Glomerular endothelial cell (primary cell): ENCODE measurements at places on chromosomes 12 and 14.

DNA sequence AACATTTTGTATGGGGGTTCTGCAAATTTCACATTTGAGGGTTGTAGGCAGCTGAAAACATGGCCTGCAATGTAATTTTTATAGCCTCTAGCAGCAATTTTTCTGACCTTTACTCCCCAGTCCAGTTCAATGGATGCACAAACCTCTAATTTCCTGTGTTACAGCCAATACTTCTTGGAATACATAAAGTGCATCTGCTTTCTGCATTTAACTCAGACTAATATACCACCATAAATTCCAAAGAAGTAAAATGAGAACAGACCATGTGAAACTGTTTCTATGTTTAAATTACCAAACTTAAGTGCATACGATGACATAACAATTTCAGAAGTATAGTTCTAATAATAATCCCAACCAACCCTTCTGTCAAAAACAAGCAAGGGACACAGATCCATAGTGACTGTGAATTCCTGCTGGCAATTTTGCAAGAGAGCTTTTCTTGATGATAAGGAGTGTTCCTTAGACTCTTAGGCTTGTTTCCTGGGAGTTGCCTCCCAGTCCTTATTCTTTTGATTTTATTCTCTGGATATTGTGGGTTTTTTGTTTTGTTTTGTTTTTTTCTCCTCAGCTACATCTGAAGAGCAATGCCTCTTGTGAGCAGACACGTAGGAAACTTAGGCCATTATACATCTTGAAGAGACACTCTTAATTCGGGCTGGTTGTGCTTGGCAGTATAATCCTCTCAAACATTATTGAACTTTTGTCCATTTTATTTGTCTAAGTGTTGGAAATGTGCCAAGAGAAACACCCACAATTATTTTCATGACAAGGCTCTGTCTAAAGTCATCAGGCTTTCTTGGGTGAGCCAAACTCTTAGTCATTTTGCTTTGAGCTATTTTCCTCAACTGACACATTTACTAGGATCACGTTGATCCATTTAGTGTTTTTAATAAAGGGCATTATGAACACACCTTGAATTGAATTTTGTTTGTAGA, 51.3 kb upstream of the RERGL start:
- DNase-seq = no peak

DNA sequence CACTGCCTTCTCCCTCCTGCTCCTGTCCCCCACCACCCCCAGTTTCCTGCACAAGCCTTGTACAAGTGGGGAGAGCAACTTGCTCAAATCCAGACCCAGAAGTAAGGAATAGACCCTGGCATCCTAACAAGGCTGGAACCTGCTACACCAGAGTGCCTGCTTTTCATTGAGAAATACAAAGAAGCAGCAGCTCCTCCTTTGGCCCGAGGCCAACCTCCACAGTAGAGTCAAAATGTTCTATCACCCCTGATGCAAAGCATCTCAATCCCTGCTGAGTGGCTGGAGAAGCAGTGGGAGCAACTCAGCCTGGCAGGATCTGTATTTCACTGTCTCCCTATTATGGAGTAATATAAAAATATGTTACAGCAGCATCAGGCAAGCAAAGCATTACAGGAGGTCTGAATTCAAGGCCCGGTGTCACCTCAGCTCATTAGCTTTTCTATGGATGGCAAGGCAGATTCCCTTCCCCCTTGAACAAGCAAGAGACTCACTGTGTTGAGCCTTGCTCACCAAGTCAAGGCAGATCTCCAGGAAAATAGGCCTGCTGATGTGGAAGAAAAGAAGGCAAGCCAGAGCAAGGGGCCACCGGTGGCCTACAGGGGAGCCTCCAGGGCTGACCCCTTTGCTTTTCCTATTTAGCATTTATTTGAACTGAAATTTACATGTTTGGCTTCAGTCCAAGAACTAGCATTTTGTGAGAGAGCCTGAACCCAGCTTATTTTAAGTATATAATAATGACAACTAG, 186.3 kb upstream of the EGLN3 start:
- no peak for DNase-seq

GRCh38 chr14:99512571-99513182, 31.5 kb downstream of the CCNK start:
- DNase-seq = no peak

- no peak for DNase-seq
These were observed 104.3 kb upstream of the KITLG start for GRCh38 chr12:88684610-88685009.

DNA sequence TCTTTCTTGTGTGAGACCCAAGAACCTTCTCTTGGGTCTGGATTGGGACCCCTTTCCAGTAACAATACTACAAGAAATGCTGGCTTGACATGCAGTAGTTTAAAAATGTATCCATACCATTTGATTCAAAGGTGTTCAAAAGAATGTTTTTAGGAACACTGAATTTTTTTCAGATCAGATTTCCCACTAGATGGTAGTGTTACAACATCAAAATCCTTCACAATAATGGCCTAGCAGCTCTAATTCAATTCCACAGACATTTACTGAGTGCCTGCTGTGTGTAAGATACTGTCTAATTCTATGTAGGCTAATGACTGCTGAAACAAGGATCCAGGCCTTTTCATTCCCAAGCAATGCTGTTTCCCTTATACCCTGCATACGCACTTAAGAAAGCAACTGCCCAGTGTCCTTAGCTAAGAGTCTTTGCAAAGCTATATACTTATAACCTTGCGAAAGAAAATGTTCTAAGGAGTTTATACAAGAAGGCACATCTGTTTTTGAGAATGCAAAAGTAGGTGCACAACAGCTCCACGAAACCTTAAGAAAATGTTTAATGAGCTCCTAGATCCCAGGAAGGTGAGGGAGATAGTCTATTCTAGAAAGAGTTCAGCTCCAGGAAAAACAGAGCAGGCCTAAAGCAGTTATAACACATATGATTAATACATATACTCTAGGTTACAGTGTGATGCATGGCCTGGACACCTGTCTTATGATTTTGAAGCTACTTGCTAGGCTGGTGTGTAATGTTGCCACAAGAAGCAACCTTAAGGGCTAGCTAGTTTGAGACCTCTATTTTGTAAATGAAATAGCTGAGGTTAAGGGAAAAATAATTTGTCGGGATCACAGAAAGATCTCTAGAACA, 50.9 kb upstream of the PKP2 start:
- no peak for DNase-seq

DNA sequence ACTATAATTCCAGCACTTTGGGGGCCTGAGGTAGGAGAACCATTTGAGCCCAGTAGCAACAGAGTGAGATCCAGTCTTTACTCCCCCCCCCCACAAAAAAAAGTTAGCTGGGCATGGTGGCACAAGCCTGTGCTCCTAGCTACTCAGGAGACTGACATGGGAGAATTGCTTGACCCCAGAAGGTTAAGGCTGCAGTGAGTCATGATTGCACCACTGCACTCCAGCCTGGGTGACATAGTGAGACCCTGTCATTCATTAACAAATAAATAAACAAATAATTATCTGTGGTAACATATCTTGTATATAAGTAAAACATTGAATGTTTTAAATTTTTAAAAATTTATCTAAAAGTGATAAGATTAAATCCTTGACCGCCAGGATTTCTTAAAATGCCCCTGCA, 4.8 kb downstream of the ENTPD5 start:
- DNase-seq = no peak
